ENCODE measurements at places on chromosomes 12 and 14.

GRCh38 chr14:99716850-99717681, 33.0 kb downstream of the CYP46A1 start:
- no peak for DNase-seq

GRCh38 chr14:85583380-85583779, 53.4 kb downstream of the FLRT2 start:
- DNase-seq = no peak

DNA sequence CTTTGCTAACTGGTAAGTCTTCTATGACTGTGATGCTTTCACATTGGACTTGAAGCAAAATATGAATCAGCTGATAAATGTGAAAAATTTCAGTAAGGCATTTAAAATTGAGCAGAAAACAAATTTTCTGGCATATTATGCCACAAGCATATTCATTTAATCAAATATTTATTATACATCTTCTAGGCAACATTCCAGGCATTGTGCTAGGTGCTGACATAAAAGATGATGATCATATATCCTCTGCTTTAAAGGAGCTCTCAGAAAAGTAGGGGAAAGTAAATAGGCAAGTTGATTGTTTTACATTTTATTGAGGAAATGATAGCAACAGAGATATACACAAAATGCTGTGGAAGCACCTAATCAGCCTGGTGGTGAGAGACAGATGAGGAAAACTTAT, 248.9 kb downstream of the SLC16A7 start:
- DNase-seq = no peak

GRCh38 chr12:3117144-3117581, 40.0 kb downstream of the TSPAN9 start:
- DNase-seq = peak; percentile 31

GRCh38 chr14:39860596-39861228, 428.5 kb upstream of the FBXO33 start:
- no peak for DNase-seq

DNA sequence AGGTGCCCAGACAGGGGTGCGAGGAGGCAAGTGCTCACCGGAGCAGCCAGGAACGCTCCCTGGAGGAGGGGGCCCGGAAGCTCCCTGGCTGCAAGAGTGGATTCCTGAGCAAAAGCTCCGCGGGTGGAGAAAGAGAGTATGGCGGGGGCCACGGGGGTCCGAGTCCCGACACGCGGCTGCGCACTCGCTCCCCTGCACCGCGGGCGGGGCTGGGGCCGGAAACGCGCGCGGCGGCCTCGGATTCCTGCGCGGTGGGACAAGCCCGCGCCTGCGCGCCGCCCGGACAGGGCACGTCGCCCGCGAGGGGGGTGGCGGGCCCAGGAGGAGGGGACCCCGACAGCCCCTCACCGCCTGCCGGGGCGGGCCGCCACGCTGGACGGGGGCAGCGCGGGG, 27.8 kb upstream of the GPR132 start:
- no peak for DNase-seq

GRCh38 chr12:48156652-48157017, 680 bp downstream of the ASB8 start:
- DNase-seq = no peak

DNA sequence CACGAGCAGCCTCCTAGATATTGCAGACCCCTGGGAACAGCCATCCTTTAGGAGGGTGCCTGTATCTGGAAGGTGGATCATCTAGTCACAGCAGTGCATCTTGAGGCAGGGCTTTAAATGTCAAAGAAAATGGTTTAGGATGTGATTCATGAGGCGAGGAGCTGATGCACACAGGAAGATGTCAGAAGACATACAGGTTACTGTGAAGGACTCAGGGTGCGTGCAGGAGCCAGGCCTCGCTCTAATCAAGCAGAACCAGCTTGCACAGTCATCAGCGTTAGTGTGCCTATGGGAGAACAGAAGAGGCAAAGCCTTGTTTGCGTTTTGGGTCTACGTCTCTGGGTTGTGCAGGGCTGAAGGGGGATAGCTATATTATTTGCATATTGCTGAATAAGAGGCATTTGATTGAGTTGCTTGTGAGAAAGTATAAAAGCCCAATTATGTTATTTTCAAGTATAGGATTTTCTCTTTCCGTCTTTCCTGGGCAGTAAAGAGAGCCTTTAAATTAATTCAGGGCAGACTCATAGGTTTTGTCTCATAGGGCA, 77.3 kb upstream of the RPH3A start:
- DNase-seq = no peak

- no peak for DNase-seq
Observed at GRCh38 chr12:54216797-54217661, 28.2 kb upstream of the SMUG1 start.

DNA sequence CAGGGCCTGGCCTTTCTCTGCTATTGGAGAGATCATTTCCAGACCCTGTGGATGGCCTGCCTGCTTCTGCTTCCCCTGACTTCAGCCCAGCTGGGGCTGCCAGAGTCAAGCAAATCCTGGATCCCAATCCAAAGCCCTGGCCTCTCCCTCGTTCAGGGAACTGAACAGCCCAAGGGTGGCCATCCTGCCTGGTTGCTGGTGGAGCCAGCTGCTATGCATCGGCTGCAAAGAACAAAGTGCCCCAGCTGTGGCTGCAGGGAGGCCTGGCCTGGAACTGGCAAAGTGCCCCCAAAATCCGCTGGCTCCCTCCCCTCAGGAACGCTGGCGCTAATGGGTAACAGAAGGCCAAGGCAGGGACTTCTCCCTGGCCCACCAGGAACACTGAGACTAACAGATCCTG, 56.4 kb downstream of the LRRC74A start:
- DNase-seq = no peak

DNA sequence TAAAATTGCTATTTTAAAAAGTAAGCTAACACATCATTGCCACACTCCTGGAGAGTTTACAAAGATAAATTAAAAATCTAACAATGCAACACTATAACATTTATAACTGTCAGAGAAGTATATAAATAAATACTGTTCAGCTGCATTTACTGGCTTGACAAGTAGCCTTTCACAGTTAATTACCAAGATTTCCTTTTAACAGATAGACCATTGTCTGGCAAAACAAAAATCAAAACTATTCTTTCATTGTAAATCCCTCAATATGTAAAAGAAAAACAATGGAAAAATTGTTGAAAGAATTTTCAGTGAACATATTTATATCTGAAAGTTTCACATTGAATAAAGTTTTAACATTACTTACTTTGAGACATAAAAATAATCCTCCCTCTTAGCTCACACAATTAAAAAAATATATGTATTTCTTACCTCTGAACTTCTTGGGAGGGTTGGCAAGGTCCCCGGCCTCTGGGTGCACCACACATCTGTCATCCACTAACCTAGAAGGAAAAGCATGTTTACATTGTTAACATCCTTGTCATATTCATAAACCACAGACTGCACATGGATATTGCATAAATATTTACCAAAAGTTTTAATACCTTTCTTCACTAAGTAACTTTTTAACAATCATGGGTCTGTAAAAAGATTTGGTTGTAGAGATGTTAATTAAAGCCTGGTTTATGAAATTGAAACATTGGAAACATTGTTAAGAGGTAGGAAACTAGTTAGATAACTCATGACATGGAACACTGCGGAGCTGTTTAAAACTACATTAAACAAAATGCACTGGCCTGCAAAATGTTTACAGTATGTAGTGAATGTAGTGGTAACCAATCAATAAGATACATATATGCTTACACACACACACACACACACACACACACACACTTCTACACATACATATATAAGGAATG, 43.0 kb downstream of the ITPR2 start:
- DNase-seq = peak; percentile 62

GRCh38 chr12:63928305-63928704, 83.8 kb downstream of the SRGAP1 start:
- DNase-seq = no peak

- DNase-seq = no peak
Observed at GRCh38 chr14:21924479-21924878, 250.9 kb upstream of the OR4E1 start.

All from GM04503 (cell line).